Stimulated activated CD4-positive, alpha-beta T cell treated with anti-CD3 and anti-CD28 coated beads, Interleukin-2, amount 100 ng/mL, for 24 hours (primary cell): ENCODE measurements at places on chromosomes 1 and 21.

DNA sequence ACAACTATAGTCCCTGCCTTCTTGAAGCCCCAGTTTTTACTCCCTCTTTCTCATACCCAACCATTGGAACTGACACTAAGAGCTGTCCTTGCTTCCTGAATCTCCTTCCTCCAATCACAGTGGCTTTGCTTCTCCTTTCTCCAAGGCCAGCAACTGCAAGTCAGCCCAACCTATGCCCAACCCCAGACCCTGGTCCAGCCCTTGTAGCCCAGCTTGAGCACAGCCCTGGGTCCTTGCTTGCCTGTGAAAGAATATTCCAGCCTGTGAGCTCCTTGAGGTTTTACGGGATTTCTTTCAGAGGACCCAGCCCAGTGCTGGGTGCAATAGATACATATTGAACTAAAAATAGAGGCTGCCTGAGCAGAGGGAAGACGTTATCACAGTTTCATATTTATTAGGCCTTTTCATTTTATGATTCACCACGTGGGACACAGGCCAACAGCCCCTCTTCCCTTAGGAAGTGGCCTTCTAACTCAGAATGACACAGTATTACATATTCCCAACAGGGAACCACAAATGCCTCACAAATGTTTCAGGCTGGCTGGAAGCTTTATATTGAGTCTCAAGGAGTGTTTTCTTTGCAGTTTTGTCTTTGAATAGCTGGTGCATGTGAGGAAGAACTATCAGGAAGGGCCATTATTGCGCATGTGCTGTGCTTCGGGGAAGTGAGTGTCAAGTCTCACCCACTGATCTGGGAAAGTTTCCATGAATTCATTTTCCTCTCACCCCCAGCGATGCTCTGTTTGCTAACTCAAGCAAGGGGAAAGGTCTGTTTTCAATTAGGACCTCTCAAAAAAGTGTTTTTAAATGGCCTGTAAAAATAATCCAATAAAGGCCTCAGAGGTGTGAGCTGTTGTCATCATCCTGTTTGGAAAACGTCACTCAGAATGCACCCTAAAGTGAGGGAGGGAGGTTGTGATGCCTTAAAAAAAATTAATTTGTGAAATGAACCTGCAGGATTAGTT lies 92.3 kb upstream of the NFIA start:
- no peak for DNase-seq

- no peak for DNase-seq
These were observed 19.3 kb downstream of the SPEN start for GRCh38 chr1:15866721-15867201.

DNA sequence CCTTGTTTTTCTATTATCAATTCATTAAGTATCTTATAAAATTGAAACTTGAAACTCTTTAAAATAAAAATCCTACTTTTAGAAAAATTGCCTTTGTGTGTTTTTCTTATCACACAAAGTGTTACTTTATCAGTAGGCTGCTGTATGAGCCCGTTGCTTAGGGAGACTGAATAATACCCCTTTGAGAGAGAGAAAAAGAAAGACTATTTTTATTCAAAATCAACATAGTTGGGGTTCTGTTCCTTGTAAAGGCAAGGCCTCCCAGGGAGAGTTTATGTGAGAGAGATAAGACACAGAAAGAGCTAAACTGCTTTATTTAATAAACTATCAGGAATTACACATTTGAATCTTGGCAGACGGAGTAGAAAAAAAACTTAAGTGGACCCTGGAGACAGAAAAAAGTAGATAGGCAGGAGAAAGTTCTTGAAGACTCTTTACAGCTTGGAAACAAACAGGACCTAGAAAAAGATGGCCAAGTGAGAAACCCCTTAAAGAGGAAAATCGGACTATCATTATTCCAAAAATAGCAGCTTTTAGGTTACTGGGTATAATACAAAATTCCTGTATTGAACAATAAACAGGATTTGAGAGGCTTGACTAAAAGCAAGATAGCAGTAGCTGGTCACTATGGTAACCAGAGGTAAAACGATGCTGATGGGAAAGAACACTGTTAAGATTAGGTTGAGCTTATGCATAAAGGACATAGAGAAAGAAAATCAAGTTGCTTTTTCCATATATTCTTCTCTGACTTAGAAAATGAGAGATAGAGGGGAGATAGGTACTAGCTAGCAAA lies 170.9 kb downstream of the LRRC7 start:
- DNase-seq: no peak

GRCh38 chr1:27668121-27668807 lies 3.7 kb downstream of the IFI6 start:
- no peak for DNase-seq

DNA sequence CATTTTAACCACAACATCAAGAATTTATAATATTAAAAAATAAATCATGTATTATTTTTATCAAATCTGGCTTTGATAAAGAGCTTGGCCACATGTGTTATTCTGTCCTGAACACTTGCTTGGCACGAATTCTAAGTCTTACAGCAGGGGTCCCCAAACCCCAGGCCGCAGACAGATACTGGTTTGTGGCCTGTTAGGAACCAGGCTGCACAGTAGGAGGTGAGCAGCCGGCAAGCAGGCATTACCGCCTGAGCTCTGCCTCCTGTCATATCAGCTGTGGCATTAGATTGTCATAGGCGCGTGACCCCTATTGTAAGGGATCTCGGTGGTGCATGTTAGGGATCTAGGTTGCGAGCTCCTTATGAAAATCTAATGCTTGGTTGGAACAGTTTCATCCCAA lies 127.6 kb upstream of the IVNS1ABP start:
- DNase-seq: no peak

- DNase-seq: no peak
These were observed 109.5 kb upstream of the KIF26B start for GRCh38 chr1:245045087-245045881.

DNA sequence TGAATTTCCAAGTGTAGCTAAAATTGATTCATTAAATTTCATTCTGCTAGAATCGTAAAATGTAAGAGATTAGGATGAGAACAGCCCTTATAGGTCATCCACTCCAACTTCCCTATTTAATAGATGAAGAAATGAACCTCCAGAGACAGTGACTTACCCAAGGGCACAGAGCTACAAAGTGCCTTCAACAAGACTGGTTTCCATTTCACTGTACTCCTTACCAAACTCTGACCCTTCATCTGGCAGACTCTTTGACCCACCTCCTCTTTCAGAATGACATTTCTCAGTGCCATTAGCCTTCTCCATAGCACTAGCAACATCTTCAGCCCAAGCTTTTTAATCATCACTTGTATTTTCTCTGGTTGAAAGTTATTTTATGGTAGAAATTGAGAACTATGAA lies 161.3 kb downstream of the NEK7 start:
- no peak for DNase-seq

GRCh38 chr1:156897078-156897825 lies 3.7 kb downstream of the PEAR1 start:
- DNase-seq: no peak

DNA sequence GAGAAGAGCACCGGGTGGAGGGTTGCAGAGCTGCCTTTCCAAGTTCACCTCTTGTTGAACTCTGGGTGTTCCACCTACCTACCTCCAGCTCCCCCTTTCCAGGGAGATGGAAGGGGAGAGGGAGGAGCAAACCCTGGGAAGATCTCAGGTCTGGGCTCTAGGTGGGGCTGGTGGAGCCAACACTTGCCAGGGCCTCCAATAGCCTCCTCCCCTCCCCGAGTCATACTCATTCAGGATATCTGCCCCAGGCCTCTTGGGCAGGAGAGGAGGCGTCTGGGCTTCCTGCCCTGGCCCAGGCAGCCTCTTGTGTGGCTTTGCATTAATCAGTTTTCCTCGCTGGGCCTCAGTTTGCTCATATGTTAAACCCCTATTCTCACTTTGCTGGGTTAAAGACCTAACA lies 13.4 kb downstream of the RAP1GAP start:
- no peak for DNase-seq

DNA sequence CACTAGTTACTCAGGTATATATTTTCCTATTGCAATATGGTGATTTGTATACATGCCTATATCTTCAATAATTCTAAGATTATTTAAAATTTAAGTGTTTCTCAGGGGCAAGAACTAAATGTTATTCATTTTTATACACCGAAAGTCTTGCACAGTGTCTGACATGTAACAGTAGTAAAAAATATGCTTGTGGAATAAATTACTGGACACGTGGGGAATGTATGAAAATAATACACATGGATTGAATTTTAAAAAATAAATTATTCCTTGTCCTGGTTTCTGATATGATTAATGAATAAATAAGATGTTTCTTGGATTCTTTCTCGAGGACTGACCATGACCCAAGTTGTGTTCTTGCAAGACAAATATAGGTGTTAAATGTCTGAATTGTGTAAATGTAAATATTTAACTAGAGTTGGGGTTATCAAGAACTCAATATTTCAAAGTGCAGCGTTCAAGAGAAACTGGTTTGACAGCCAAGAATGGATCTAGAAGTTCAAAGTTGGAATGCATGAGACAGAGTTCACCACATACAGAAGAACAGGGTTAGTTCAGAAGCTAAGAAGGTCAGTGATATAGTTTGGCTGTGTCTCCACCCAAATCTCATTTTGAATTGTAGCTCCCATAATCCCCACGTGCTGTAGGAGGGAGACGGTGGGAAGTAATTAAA lies 142.1 kb upstream of the SPAG17 start:
- no peak for DNase-seq

- no peak for DNase-seq
These were observed 299.9 kb upstream of the PROX1 start for GRCh38 chr1:213687832-213688231.

DNA sequence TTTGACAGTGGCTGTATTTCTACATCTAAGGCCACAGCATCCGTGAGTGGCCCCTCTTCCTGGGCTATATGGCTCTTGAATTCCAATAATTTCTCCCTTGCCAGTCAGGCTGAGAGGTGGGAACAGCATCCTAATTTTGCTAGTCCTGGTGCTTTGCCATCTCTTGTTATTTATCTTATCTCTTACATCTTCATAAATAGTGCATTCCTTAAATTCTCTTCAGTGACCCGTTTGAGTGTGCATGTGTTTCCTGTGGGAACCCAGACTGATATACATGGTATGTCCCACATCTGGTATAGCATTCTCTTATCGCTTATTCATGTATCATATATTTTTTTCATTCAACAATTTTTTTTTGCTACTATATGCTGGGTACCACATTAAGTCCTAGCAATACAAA lies 9.9 kb downstream of the S100A11 start:
- DNase-seq: no peak

GRCh38 chr1:94971491-94971924 lies 44.6 kb upstream of the CNN3 start:
- DNase-seq: no peak

DNA sequence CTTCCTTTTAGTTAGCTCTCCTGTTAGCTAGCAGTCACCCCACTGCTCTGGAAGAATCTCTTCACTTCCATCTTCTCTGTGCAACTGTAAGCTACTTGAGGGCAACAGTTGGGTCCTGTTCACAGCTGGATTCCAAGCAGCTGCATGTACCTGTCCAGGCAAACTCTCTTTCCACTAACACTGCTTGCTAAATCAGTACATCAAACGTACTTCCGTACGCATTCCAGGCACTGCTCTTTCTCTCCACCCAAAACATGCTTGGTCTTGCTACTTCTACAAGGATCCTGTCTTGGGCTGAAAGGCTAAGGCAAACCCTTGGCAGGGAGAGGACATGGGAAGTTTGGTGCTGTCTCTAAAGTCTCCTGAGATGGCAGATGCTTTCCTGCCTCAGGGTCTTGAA lies 139.2 kb upstream of the CACNA1E start:
- no peak for DNase-seq

DNA sequence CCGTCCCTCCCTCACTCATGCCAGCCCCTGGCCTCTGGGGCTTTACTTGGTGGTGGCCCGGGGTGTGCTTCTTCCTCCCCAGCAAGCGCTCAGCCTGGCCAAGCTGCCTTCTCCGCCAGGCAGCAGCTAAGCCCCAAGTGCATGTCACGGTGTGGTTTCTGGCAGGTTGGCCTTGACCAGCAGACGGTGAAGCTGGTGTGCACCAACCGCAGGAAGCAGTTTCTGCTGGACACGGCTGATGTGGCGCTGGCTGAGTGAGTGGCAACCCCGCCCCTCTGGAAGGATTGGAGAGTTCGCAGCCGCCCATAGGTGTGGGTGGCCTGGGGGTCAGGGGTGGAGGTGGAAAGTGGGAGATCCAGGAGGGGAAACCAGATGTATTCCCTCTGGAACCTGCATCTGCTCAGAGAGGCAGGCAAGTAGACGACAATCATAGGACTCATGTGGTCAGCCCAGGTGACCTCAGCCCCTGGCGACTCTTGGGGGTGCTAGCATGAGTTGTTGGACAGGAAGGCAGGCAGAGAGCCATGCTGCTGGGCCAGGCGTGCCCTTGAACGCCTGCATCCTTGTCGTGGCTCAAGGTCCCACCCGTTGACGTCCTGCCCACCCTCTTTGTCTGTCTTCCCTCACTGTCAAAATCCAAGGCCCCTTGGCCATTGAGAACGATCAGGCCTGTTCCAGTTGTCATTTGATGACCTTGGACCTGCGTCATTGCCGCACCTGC lies 7.0 kb upstream of the SLC25A34 start:
- no peak for DNase-seq
